ENCODE measurements at places on chromosomes 3 and 15.

DNA sequence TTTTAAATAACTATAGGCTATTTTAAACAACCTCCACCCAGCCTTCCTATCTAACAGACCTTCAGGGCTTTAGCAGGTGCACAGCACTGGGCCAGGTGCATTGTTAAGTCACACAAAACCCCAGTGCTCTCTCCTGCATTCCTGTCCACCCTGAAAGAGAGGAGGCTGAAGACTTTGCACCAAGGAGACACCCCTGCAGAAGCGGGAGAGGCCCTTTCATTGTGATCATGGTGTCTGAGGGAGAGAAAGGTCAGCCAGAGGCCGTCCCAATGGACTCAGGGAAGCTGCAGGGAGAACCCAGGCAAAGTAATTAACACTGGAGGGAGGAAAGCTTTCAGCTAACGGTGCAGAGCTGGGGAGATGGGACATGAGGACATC lies 5.2 kb downstream of the LRIG1 start:
- no peak for DNase-seq

DNA sequence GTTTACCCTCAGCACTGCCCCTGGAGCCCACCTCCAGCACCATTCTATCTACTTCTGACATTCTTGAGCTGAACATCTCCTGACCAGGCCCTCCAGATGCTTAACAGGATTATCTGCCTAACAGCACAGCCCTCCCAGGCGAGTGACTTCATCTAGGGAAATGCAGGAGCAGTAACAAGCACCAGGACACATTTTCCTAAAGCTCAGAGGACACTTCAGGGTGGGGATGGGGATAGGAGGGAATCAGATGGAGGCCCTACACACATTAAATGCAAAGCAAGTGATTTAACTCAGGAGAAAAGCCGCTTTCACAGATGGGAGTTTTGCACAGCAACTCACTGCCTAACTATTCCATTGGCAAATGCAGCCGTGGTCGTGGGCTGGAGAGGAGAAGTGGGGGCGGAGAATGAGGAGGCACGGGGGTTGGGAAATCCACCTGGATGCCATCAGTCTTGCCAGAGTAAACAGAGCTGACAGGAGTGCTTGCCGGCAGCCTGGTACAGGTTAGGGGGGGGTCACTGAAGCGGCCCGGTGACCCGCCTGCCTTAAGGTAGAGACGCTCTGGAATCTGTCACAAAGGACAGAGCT lies 21.3 kb upstream of the BNC1 start:
- no peak for DNase-seq

- peak; percentile 81 for DNase-seq
Observed at GRCh38 chr15:84747416-84748273, 747 bp upstream of the ZNF592 start.

GRCh38 chr3:8446845-8447244 lies 54.8 kb upstream of the LMCD1 start:
- DNase-seq, result no peak

GRCh38 chr15:98537516-98538060 lies 110.8 kb upstream of the IGF1R start:
- DNase-seq, result no peak

DNA sequence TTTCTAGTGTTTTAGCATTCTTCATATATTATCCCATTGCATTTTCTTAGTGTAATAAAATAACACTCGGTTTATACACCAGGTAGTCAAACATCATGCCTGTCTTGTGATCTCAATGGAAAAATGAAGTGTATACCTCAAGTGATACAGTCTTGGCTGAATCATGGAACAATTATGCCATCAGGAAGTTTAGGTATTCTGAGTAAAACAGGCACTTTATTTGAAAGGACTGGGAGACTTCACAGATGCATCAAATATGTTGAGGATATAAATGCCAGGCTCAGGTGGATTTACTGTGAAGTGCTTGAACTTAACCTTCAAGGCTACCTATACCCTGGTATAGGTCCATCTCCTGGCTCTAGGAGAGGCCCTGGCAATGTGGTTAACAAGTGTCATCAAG lies 8.5 kb downstream of the TGFBR2 start:
- no peak for DNase-seq

DNA sequence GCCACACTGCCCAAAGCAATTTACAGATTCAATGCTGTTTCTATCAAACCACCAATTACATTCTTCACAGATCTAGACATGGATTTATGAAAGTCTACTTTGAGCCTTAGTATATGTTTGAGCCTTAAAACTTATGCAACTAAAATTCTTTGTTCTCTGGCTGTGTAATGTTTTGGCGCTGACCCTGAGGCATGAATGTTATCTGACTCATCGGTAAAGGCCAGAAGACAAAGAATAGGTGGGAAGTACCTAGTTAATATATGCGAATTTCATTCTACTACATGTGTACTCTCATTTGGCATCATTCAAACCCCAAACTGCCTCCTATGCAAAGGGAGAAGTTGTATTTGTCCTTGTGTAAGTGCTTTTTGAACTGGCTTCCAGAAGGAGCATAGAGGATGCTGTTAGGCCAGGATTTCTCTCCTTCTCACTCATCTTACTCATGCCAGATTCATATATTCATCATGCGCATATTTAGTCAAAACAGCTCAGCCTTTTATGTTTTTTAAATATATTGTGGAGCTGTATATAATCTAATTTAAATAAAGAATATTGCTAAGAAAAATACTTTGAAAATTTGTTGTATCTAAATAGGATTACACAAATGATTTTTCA lies 204.2 kb downstream of the NFKBIZ start:
- no peak for DNase-seq

- DNase-seq, result no peak
Observed at GRCh38 chr3:44000586-44000985, 241.1 kb upstream of the TOPAZ1 start.

GRCh38 chr15:31292391-31293015 lies 34.1 kb upstream of the KLF13 start:
- no peak for DNase-seq

GRCh38 chr3:113249111-113249510 lies 37.8 kb downstream of the BOC start:
- no peak for DNase-seq

DNA sequence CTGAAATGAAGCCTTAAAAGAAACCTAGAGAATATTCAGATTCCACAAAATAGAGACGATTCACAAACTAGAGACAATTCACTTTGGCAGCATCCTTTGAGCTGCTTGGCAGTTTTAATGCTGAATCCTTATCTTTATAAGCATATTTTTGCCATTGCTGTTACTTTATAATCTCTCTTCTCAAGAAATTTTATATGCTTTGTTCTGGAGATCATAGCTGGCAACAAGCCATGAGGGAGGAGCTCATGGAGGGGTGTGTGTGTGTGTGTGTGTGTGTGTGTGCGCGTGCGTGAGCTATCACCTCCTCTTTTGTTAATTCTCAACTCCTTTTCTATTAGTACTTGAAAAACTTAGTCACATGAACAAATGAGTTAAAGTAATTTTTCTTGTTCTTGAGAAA lies 495.0 kb upstream of the RGMA start:
- DNase-seq, result peak; percentile 3

- DNase-seq, result no peak
Observed at GRCh38 chr15:31264559-31265089, 62.0 kb upstream of the KLF13 start.

DNA sequence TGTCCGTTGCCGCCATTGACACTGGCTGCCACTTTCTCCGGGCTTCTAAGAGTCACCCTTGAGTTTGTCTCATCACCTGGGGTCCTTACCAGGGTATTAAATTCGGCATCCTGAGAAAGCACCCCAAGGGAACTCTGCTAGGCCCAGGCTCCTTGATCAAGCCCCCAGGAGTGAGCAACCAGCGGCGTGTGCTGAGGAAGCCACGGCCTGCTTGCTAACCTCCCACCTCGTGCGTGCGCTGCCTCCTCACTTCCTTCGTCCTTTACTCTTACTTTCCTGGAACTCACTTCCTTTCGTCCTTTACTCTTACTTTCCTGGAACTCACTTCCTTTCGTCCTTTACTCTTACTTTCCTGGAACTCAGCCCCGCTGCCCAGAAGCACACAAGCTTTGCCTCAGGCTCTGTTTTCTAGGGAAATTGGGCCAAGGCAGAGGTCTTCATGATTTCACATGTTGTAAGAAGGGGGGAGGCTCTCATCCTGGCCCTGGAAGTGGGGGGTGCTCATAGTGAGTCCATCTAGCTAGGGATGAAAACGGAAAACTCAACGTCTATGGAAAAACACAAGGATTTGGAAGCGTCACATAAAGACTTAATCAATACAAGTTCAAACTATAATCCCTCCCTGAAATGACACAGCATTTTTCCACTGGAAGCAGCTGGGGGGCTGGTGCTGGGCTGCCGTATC lies 36.7 kb upstream of the BDH1 start:
- DNase-seq, result peak; percentile 71

- DNase-seq, result no peak
Observed at GRCh38 chr15:62296756-62297507, 131.8 kb upstream of the C2CD4B start.

DNA sequence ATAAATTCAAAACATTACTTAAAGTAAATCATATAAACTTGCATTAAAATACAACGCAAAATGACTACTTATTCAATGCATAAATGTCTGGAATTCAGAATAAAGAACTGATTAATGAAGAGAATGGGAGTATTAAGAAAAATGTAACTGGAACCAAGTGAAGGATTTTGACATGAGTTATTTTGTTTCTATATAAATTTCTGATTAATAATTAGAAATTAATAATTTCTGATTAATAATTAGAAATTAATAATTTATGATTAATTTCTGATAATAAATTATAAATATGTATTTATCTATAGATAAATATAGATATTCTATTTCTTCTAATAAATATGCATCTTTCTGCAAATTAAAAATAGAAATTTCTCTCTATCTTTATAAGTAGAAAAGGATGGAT lies 160.0 kb upstream of the STRIT1 start:
- DNase-seq, result no peak

GRCh38 chr15:33068007-33068481 lies 126.5 kb downstream of the FMN1 start:
- peak; percentile 62 for DNase-seq

GRCh38 chr3:186411994-186412393 lies 50.0 kb upstream of the DGKG start:
- no peak for DNase-seq
